ENCODE measurements at places on chromosomes 6 and 20. TPM values are rescaled to one million over a fixed set of nuclear protein-coding genes. Genes with fewer than 3 reads are reported as not detected.

The RIPOR2 gene
- 2.1 TPM for total RNA-seq

GRCh38 chr20:9710685-9711084, 128.2 kb downstream of the PAK5 start:
- DNase-seq = no peak

The AKAP12 gene
- total RNA-seq = 70.1 TPM

- peak; percentile 94 for DNase-seq
Observed at GRCh38 chr20:31606804-31607639, 1.9 kb downstream of the ID1 start.

DNA sequence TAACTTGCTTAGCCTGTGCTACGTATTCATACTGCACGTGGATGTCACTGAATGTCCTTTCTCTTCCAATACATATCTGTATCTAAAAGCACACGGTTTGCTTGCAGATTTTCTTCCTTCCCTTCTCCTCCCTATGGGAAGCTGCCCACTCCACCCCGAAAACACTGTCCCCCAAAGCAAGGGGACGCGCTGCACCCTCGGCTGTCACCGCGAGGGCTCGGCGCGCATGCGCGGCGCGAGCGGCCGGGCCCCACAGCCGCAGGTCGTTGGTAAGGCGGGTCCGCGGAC, 659 bp downstream of the TMX4 start:
- DNase-seq = peak; percentile 93

DNA sequence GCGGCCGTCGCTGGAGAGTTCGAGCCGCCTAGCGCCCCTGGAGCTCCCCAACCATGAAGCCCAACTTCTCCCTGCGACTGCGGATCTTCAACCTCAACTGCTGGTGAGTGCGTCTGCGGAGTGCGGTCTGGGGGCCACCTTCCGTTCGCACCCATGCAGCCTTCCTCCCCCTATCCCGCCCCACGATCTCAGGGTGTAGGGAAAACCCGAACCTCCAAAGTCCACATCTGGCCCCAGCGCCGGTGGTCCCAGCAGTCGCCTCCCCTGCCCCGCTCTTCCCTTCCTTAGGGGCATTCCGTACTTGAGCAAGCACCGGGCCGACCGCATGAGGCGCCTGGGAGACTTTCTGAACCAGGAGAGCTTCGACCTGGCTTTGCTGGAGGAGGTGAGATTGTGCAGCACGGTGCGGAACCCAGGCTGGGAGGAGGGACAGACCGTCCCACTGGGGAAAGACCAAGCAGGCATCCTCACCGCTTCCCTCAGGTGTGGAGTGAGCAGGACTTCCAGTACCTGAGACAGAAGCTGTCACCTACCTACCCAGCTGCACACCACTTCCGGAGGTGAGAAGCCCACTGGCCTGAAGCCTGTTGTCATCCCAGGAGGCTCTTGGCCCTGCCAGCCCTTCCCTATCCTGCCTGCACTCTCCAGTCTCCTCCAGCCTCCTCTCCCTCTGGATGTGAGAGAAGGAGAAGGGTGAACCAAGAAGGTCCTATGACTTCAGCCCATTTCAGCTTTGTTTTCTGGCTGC, 719 bp downstream of the SMPD2 start:
- peak; percentile 94 for DNase-seq

DNA sequence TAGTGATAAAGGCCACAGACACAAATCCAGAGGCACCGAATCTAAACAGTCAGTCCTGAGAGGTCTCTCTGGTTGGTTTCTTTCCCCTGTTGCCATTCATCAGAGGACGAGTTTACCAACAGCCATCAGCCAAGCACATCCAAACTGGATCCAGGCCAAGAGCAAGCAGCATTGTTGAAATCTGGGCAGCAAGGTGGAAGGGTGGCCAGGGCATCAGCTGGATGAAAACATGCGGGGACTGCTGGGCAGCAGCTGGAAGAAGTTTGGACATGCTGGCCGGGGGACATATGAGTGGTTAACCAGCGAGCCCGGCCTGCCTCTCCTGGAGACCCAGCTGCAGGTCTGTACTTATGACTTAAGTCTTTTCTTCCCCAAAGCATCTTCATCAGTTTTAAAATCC, at the start of gene SMIM28:
TSS of gene SMIM28 (plus strand) at position 62 of the 400 bp plus-strand sequence. CDS start at position 230, 168 bp downstream.
- DNase-seq = no peak

GRCh38 chr20:50679753-50680104, 11.6 kb downstream of the RIPOR3 start:
- no peak for DNase-seq

The CD24 gene
- 3.3 TPM for total RNA-seq

DNA sequence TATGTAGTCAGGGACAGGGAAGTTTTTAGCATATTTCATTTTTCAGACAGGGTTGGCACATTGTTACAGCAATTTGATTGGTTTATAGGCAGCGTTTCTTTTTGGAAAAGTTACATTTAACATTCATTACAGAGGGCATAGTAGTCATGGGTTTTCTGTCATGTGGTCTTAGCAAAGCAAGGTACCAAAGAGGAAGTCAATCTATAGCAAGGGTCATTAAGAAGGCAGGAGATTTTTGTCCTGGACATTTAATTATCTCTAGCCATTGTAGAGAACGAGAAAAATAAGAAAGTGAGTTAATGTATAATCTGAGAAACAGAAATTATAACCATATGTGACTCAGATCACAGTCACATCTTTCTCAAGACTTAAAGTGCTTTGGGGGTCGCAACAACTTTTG, 47.4 kb downstream of the TPD52L1 start:
- no peak for DNase-seq

DNA sequence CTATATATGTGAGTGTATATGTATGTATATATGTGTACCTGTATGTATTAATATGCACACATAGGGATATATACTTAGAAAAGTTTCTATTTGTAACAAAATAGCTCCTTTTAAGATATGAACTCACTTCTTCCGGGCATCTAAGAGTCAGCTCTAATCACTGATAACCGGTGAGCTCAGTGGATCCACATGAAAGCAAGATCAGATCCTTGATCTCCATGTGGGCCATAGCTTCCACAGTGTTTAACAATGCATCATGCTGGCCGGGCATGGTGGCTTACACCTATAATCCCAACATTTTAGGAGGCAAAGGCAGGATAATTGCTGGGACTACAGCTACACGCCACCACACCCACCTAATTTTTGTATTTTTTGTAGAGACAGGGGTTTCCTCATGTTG, 52.6 kb downstream of the ECT2L start:
- DNase-seq = no peak

DNA sequence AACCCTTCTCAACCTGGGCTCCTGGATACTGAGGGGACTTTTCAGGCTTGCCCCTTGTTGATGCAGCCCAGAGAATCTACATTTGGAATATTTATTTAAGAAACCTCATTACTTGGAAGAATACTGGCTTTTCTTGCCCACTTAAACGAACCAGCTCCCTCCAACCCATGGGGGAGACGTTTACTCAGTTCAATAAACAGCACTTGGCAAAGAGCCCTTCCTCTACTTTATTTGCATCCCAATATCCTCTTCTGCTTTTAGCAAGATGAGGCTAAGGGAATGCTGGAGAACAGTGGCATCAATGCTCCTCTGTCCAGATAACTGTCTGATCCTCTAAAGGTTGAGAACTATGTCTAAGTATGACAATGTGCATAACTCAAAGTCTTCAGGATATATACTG, 22.2 kb downstream of the PTPRK start:
- no peak for DNase-seq

- peak; percentile 69 for DNase-seq
Observed at GRCh38 chr6:83198486-83199172, 5.5 kb downstream of the RWDD2A start.

GRCh38 chr6:41408576-41408975, 73.2 kb downstream of the NCR2 start:
- DNase-seq = no peak

All from osteoblast (primary cell).